HT-29 (cell line): ENCODE measurements at places on chromosomes 5 and 9. TPM values are rescaled to one million over a fixed set of nuclear protein-coding genes. Genes with fewer than 3 reads are reported as not detected.

DNA sequence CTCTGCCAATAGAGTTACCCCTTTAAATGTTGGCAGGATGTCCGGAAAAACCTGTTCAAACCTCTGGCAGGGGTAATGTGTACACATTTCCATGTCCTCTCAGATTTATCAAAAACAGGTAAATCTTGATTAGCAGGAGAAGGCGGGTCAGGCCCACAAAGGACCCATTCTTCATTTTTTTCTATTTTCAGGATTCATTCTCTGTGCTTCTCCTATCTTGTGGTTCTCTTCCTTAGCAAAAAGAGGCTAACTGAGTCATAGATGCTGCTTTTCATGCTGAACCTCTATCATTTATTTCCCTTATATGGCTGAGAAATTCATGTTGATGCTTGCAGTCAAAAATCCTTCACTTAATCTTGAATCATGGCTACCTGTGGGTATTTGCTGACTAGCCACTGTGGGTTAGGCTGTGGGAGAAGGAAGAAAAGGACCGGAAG is 112.7 kb upstream of the IQGAP2 start:
- peak; percentile 39 for DNase-seq

DNA sequence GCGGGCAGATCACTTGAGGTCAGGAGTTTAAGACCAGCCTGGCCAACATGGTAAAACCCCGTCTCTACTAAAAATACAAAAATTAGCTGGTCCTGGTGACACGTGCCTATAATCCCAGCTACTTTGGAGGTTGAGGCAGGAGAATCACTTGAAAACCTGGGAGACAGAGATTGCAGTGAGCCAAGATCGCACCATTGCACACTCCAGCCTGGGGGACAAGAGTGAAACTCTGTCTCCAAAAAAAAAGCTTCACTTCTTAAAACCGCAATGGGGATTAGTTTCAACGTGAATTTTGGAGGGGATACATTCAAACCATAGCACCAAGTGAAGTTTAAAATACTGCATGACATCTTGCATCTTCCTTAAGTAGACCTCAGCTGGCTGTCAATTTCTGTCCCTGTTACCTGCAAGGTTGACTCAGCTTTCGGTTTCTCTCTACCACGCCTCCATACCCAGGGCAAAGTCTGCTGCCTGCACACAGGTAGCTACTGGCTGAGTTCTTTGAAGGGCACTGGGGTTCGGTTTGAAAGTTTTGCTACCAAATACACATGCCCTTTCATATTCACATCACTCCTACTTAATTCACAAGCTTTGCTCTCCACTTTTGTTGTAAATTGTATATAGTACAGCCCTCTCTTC is 69.3 kb downstream of the KIAA1958 start:
- DNase-seq = peak; percentile 45

DNA sequence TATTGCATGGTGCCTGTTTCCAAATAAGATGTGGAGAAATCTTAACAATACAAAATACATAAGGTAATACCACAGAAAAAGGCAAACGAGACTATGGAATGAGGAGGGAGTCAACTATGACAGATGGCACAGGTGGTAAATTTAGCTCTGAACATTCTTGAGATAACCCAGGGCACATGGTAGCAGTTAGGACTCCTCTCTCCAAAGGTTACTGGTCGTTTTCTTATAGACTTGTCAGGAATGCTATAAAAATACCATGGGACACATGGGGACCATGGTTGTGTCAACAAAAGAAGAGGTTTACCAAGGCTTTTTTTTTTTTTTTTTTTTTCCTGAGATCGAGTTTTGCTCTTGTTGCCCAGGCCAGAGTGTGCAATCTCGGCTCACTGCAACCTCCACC is 209.4 kb upstream of the RFX3 start:
- no peak for DNase-seq

Gene TPPP
- total RNA-seq = 20.7 and 21.7 TPM in 2 replicates

DNA sequence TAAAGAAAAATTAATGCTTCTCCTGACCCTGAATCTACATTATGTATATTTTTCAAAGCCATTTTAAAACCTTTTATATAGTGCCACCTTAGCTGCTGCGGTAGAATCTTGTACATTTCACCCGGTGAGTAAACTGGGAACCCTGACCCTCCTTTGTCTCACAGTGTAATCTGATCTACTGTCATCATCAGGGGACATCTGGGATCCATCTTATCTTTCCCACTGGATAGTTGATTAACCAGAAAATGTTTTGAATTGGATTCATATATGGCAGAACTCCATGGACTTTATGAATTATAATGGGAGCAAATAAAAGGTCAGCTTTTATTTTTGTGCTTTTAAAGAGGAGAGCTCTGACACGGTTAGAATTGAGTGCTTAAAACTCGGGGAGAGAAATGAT is 95.0 kb downstream of the ADAMTSL1 start:
- DNase-seq = no peak

DNA sequence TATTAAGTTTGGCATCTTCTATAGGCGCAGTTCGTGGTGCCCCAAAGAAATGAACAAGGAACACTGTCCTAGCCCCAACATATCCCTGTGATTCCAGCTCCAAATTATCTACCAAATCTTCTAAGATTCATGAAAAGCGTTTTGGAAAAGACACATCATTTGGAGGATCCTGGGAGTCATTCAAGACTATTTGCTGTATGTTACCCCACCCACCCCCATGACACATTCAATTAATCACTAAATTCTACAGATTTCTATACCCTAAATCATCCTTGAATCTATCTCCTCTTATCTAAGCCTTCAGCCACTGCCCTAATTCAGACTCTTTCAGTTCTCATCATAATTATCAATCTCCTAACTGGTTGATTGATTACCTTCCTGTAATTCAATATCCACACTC is 5.5 kb upstream of the RUSC2 start:
- DNase-seq = no peak

DNA sequence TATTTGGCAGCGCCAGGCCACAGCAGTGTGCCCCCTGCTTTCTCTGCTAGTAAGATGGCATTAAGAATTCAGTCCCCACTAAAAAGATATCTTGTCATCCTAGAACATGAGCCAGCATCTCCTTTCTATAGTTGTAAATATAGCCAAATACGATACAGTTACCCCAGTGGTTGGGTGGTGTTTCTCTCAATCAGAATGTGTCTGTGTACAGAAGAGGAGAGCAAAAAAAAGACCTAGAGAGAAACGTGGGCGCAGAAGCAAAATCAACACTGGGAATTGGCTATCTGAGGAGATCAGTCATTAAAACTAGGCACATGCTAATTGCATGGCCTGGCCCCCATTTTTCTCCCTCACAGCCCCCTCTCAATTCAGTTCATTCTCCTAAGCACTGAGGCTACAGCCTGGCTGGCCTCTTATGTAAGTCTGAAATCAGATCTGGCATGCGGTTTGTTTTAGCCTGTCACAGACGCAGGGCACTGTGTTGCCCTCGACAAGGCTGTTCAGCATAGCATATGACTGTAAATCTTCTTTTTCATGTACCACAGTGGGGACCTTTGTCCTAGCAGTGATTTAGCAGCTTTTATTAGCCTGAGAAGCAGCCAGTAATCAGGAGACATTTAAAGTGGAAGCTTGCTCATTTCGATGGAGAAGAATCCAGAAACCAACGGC is 57.8 kb downstream of the RORB start:
- DNase-seq = no peak

Gene CLIC3
- 17.0 and 24.1 TPM in 2 replicates for total RNA-seq

DNA sequence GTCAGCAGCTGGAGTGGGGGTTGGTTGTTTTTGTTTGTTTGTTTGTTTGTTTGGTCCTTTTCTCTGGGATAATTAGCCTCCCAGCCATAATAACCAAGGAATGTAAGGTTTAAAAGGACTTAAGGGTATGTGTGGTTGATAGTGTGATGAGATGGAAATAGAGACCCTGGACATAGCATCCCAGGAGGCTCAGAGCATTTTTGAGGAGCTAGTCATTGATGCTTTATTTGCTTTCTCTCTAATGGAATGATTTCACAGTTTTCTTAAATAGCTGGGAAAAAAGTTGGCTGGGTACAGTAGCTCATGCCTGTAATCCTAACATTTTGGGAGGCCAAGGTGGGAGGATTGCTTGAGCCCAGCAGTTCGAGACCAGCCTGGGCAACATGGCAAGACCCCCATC is 45.1 kb downstream of the TTC1 start:
- no peak for DNase-seq

Gene GRK6
- total RNA-seq = 87.7 and 94.2 TPM in 2 replicates

Gene DRD1
- total RNA-seq = not detected in 2 replicates

- peak; percentile 64 for DNase-seq
Observed at GRCh38 chr5:146447734-146448380, 724 bp downstream of the TCERG1 start.

DNA sequence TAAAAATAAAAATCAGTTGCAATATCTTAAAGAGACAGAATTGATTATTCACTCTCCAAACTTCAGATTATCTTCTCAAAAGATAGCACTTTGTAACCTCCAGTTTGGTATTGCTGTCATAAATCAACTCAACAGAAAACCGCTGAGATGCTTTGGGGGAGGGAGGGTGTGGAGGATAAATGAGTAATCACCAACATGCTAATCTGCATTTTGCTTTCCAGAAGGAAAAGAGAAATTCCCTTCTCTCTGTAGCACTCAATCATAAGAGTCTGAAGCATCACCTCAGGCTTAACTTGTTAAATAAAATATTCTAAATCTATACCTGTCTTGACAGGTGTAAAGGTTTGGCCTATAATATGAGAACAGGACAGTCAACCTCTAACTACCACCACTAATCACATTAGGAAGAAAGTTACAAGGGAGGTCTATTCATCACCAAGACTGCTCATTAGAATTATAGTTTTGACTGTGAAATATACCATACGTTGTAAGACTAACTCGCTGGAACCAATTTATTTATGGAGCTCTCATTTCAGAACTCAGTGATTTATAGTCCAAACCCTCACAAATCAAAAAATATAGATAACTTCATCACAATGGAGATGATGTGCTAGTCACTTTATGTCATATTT is 89.0 kb downstream of the PIK3R1 start:
- DNase-seq = no peak

Gene FRMPD1
- total RNA-seq = not detected in 2 replicates

DNA sequence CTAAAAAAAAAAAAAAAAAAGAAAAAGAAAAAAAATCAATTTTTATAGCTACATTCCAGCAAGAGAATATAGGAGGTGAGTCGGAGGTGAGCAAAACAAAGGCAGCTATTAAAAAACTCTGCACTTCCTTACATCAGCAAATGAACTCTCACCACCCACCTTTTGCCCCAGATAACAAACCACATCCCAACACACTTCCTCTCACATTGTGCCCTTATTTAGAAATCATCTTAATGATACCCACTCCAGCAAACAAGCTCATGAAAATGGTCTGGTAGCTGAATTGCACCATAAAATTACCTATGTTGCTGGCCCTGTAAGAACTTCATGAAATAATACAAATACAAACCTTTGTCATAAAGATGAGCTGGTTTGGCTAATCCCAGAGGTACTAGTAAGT is 82.9 kb downstream of the CEMIP2 start:
- DNase-seq = peak; percentile 71

DNA sequence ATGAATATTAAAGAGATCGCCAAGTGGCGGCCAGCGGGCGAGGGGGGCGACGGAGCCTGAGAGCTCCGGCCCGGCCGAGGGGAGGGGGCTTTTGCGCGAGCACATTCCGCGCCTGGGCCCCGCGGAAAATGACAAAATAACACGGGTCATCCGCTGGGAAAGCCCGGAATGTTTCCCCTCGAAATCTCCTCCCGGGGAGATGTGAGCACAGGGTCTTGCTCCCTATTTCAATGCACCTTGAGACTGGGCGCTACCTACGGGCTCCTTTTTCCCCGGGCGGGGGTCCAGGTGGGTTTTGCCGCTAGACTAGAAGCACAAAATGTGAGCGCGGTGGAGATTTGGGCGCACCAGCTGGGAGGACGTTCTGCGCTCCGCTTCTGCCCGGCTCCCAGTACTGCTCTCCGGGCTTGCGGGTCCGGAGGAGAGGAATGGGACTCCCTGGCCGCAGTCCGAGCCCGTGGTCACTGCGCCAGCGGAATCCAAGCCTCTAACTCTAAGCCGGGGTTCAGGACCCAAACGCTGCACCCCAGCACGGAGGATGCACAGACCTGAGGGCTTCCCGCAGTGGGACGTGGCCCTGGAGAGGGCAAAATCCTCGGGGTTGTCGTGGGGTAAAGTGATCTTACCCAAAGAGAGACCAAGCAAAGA is 2.8 kb upstream of the PRDM12 start:
- DNase-seq = no peak

- no peak for DNase-seq
Observed at GRCh38 chr9:97425973-97426336, 14.1 kb downstream of the TDRD7 start.

- peak; percentile 33 for DNase-seq
Observed at GRCh38 chr9:87336407-87336806, 161.3 kb upstream of the DAPK1 start.

- DNase-seq = no peak
Observed at GRCh38 chr9:15353892-15354291, 46.9 kb upstream of the TTC39B start.

DNA sequence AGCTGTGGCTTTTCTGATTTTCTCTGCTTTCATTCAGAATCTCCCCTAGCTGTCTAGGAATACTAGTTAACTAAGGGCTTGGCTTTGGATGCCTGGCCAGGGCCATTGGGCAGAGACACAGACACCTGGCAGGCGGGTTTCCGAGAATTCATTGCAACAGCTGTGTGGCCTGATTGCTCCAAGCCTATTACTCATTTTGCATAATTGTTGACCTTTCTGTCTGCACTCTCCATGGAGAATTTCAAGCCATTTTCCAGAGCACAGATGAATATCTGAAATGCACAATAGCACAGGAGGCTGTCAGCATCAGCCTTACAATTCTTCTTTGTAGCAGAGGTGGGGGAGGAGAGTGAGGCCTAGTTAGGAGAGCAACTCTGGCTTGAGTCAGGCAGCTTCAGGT is 310.5 kb downstream of the DMAC1 start:
- DNase-seq = no peak

Gene CCDC180
- total RNA-seq = 0.13 TPM in 1 of 2 replicates, not detected in the other

- no peak for DNase-seq
Observed at GRCh38 chr5:421287-421880, 21.6 kb upstream of the EXOC3 start.

Gene ANKRD18B
- total RNA-seq = not detected in 2 replicates

DNA sequence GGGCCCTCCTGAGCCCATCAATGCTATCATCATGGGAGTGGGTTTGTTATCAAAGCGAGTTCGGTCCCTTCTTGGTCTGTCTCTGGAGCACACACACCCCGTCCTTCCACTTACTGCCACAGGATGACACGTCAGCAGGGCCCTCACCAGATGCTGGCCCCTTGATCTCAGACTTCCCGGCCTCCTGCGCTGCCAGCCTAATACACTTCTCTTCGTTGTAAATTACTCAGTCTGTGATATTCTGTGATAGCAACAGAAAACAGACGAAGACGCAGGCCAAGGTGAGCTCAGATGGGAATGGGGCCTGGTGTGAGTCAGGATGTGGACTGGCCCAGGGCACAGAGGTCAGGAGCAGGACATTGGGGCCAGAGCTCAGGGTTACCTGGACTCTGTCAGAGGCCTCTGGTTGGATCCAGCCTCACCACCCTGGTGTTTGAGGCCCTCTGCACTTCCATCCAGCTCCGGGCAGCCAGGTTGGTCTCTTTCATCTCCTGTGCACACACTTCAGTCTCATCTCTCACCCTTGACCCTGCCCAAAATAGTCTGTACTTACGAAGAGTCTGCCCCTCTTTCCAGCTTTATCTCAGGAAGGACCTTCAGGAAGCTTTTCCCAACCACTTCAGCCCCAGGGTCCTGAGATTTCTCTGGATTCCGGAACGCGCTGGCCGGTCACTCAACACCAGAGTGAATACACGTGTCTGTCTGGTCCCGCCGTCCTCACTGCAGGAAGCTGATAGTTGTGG is 26.0 kb upstream of the CNOT6 start:
- no peak for DNase-seq
